Stimulated activated CD4-positive, alpha-beta T cell treated with anti-CD3 and anti-CD28 coated beads, Interleukin-2, amount 100 ng/mL, for 4 hours (primary cell): ENCODE measurements at places on chromosomes 2 and 18.

DNA sequence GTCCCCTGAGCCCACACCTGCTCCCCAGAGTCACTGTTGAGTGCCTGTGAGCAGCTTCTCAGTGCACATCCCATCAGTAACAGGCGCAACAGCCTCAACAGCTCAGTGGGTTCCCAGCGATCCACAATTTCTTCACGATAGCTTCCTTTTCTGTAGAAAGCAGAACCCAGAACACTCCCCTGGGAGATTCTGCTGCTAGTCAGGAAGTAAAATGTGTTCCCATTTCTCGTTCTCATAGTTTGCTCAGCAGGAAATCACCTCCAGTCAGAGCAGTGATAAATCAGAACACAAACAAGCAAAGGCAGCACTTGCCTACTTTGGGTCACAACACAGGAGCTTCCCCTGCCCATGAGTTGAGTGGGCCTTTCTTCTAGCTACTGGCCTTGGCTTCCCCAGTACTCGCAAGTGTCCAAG is 48.9 kb upstream of the ATG16L1 start:
- no peak for DNase-seq

DNA sequence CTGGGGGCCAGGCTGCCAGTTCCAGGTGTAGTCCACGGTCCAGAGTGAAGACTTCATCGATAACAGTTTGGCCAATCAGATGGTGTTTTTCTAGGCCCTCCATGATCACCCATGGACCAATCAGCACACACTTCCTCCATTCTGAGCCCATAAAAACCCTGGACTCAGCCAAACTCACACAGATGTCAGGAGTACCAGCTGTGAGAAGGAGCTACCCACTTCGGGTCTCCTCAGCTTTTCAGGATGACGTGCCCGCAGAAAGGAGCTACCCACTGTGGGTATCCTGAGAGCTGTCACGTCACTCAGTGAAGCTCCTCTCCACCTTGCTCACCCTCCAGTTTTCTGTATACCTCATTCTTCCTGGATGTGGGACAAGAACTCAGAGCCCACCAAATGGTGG is 210.0 kb upstream of the RASGRP3 start:
- DNase-seq: no peak

GRCh38 chr2:207546822-207547221 is 17.1 kb downstream of the CREB1 start:
- no peak for DNase-seq

DNA sequence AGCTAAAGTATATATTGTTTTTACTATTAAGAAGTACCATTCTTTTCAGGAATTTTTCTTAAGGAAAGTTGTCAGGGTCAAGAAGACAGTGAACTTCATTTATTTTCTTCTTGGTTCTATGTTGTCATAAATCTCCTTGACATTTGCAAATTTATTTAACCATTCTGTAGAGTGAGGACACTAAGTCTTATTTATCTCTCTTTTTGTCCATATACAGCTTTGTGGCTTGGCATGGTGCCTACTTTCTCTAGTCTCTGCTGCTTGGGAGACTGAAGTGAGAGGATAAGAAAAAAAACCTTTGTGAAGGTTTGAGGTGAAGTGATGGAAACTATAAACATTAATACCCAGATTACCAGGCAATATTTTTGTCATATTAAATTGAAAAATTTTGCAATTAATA is 1389.4 kb downstream of the SUCLG1 start:
- DNase-seq: no peak

GRCh38 chr2:224958873-224959272 is 83.4 kb downstream of the DOCK10 start:
- no peak for DNase-seq
